ENCODE measurements at places on chromosomes 2 and 18.

- DNase-seq, result no peak
Observed at GRCh38 chr2:85769236-85769982, 15.6 kb downstream of the ATOH8 start.

DNA sequence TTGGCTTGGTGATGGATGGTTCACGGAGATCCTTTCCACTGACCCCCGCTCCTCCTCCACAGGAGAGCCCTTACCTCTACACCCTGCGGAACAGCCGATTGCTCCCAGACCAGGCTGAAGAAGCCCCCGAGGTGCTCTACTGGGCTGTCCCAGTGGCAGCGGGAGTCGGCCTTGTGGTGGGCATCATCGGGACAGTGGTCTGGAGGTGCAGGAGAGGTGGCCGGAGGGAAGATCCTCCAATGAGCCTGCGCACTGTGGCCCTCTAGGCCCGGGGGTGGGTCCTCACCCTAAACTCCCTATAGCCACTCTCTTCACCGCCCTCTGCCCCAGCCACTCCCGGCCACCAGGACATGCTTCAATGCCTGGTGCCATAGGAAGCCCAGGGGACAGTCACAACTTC, 108.8 kb upstream of the PPP1CB start:
- no peak for DNase-seq

- DNase-seq, result no peak
Observed at GRCh38 chr2:85706599-85707296, 12.6 kb downstream of the GNLY start.

DNA sequence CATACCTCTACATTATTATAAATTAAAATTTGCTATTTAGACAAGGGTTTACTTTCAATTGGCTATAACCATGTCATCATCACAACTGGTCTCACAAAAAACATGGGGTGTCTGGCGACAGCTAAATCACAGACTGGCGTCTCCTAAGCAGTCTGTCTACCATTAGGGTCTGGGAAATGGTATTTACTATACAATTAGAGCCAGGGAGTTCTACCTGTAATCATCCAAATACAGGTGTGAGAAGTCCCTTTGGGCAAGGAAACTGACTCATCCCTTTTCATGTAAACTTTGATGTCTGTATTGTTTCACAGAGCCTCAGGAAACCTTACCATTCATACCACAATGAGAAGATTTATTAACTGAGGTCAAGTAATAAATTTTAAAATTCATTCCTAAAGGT, 126.7 kb downstream of the OLA1 start:
- no peak for DNase-seq

- no peak for DNase-seq
Observed at GRCh38 chr2:47070920-47071824, 83.9 kb downstream of the STPG4 start.

GRCh38 chr2:190446750-190447516, 38.8 kb downstream of the MFSD6 start:
- DNase-seq, result no peak

DNA sequence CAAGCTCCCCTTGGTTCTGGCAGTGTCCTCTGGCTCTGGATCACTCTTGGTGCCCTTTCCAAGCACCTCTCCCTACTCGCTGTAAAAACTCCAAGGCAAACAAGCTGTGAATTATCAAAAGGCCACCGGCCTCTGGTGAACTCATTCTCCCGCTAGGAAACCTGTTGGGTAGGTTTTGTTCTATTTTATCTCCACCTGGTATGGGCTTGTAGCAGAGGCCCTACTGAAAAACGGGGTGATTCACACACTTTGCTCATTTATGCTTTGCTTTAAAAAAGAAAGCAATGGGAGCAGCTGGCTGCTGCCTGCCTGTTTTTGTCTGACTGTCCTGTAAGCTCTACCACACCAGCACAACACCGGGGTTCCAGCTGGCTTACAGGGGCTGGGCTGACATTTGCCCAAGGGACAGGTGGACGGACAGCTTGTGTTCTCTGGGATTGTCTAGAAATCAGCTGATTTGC, 56.8 kb downstream of the SH3BP4 start:
- DNase-seq, result no peak

DNA sequence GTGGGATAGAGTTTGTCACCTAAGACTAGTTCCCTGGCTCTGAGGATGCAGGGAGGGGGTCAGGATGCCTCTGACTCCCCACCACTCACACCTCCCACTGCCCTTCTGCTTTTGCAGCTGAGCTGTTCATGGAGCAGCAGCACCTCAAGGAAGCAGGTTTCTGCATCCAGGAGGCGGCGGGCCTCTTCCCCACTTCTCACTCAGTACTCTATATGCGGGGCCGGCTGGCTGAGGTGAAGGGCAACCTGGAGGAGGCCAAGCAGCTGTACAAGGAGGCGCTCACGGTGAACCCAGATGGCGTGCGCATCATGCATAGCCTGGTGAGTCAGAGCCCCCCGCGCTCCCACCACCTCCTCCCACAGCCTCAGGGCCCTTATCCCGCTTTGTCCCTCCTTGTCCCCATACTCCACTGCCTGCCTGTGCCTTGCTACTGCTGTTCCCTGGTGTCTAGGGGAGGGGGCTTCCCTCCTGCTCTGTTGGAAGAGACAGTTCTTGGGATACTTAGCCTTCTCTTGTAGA, 94.4 kb downstream of the STPG4 start:
- no peak for DNase-seq

DNA sequence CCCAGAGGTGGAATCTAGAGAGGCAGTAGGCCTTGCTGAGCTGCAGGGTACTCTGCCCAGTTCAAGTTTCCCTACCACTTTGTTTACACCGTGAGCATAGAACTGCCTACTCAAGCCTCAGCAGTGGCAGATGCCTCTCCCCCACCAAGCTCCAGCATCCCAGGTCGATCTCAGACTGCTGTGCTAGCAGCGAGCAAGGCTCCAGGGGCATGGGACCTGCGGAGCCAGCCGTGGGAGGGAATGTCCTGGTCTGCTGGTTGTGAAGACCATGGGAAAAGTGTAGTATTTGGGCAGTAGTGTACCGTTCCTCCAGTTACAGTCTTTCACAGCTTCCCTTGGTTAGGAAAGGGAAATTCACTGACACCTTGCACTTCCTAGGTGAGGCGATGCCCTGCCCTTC, 50.6 kb upstream of the FSIP2 start:
- DNase-seq, result no peak

DNA sequence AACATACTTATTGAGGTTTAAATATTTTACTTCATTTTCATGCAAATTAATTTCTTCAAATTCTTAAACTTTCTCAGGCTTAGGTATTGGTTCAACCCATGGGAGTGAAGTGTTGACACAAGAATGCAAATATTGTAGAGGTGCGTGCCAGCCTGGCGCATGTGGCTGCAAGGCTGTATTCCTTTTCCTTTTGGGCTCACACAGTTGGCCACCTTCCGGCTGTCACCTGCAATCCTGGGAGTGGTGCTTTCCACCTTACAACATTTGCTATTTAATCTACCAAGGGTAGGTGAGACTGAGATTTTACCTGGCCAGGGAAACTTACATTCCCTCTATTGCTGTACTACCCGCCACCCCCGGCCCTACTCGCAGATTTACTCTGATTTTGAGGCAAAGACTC, 141.1 kb downstream of the DCC start:
- no peak for DNase-seq

GRCh38 chr2:3727397-3728045, 24.1 kb downstream of the DCDC2C start:
- DNase-seq, result no peak

GRCh38 chr18:54284981-54285785, 15.9 kb downstream of the POLI start:
- DNase-seq, result no peak

DNA sequence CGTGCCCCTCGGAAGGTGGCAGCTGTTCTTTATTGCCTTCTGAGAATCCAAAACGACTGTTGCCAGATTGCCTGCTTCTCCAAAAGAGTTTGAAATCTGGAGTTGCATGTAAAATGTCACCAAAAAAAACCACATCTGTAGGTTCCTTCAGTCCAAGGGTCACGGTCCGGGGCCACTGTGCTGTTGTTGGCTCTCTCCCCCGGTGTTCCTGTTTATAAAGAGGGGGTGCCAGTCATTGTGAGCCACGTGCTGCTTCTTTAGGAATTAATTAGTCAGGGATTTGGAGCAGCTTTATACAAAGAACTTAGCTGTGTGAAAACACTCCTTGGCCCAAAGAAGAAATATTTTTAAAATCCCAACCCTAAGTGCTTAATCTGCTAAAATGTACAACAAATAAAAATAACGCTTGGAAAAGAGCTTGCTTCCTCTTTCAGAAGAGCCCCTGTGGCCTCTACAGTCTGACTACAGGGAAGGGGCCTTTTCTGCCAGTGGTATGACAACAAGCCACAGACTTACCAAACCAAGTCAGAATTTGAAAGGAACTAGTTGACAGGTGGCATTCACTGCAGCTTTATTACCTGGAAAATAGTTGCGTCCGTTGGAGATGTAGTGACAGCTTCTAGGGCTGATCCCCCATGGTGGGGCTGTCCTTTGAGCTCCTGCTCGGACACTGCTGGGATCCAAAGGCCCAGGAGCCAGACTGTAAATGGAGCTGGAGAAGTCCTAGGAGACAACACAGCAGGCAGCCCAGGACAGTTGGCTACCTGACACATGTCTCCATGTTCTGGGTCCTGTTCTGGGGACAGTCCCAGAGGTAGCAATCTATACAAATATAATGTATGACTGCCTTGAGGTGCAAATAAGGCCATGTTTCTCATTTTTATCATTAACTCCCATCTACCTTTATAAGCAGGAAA, 84.5 kb upstream of the SLC1A4 start:
- no peak for DNase-seq

DNA sequence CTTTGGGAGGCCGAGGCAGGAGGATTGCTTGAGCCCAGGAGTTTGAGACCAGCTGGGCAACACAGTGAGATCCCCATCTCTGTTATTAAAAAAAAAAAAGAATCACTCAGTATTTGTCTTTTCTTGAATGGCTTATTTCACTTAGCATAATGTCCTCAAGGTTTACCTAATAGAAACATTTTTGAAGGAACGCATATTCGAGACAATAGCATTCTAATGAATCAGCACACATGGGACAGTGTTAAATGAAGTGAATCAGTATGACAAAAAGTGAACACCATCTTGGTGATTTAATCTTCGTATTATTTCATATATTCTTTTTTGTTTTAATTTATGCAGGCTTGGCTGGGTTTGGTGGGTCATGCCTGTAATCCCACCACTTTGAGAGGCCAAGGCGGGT, 44.7 kb downstream of the WIPF1 start:
- no peak for DNase-seq

DNA sequence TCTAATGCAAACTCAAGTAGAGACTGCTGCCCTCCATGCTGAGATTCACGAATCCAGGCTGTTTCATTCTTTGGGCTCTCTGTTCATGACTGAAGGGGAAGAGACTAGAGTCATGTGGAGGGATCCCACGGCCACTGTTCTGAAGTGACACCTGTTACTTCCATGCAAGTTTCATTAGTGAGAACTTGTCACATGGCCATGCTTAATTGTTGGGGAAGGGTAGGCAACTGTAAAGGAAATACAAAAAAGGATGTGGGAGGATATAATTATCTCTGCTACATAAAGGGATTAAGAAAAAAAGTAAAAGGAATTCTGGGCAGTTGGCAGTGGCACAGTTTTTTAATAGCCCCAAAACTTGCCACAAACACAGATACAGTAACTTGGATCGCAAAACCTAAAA, 28.0 kb upstream of the PSME4 start:
- no peak for DNase-seq

DNA sequence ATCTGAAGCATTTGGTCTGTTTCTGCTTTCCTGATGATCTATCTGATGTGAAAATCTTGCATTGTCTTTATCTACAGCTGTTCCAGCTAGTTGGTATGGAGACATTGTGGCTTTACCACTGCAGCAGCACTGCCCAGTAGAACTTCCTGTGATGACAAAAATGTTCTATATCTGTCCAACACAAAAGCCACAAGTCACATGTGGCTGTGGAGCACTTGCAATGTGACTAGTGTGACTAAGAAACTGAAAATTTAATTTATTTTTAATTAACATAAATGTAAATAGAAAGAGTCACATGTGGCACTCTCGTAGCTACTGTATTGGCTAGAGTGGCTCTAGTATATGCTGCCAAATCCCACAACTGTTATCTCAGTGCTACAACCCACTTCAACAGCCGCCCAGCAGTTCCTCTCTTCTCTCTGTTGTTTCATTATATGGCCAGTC, 425.7 kb downstream of the SETBP1 start:
- DNase-seq, result no peak

DNA sequence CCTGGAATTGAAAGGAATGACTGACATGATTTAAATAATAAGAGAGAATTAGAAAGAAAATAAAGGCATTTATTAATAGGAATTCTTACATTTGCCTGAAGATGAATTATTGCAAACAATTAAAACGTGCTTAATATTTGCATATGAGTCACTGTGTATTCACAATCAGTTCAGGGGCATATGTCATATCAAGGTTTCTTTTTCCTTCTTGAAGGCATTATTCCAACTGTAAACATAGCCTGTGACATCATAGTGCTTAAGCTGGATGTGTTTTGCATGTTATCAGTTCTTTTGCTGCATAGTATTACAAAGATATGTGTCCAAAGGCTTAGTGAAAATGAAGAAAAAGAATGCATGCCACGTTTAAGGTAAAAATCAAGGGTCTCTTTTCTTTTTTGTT, 80.8 kb downstream of the MEIS1 start:
- no peak for DNase-seq

DNA sequence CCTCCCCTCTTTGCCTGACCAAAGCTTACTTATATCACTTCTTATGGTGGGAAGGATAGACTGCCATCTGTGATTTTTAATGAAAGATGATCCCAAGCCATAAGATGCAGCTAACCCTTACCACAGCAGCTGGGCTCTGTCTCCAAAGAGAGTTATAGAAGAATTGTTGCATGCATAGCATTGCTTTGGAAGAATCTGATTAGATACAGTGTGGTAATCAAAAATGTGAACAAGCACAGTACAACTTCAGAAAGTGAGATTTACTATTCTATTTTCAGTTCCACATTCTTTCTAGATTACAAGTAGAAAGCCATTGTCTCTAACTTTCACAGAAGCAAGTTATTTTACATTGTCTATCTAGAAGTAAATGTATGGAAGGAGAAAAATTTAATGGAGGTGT, 129.0 kb upstream of the ACVR2A start:
- no peak for DNase-seq

DNA sequence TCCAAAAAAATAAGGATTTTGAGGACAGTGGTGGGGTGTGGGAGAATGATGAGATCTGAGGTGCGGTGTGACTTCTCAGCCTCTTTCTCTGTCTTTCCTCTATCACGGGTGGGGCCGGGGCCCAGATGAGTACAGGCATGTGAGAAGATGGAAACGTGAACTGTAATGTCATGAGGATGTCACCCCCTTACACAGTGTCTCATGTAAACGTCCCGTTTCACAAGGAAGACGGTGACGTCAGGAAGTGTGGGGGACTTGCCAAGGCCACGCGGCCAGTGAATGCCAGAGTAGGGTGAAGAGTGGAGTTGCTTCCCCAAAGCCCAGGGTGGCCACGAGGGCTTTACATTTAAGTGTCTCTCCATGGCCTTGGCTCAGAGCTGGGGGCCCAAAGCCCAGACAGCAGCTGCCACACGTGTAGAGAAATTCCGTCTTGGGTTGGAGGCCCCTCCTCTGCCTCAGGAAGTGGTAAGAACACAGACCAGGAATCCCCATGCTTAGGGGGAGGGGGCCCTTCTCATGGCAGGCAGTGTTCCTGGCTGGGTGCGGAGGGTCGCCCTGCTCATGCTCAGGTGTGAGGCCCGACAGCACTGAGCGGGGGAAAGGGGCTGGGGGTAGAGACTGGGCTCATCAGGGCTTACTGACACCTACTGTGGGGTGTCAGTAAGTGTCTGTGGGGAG, 80.9 kb upstream of the SMAD7 start:
- no peak for DNase-seq

Measured in AG09319 (cell line).